ENCODE measurements at places on chromosomes 6 and 20. TPM values are rescaled to one million over a fixed set of nuclear protein-coding genes. Genes with fewer than 3 reads are reported as not detected.

Gene COL12A1
- 314 TPM for total RNA-seq

Gene SPATS1
- not detected for total RNA-seq

Gene IL17A
- not detected for total RNA-seq

Gene BTN1A1
- total RNA-seq = not detected

Data from esophagus muscularis mucosa (tissue), 4 donors.